Activated CD4-positive, alpha-beta T cell treated with anti-CD3 and anti-CD28 coated beads for 48 hours (primary cell): ENCODE measurements at places on chromosomes 13 and 19.

- no peak for DNase-seq
Observed at GRCh38 chr13:58587183-58587582, 955.6 kb downstream of the PCDH17 start.

GRCh38 chr19:46755077-46755852 lies 9.0 kb upstream of the STRN4 start:
- DNase-seq: no peak

DNA sequence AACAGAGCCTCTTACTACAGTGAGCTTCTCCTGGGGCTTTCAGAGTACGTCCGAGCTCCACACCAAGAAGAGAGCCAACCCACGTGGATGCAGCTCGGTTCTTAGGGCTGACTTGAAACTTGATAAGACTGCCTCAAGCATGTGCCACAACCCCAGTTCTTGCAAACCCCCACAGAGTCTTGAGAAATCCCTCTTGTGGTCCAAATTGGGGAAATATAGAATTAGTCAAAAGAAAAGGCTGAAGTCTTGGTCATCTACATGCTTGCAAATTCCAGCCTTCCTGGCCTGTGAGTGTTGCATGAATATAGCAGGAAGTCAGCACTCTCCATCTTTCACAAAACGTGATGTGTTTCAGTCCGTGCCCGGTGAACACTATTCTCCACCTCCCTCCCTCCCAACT lies 95.2 kb downstream of the GGACT start:
- DNase-seq: no peak

DNA sequence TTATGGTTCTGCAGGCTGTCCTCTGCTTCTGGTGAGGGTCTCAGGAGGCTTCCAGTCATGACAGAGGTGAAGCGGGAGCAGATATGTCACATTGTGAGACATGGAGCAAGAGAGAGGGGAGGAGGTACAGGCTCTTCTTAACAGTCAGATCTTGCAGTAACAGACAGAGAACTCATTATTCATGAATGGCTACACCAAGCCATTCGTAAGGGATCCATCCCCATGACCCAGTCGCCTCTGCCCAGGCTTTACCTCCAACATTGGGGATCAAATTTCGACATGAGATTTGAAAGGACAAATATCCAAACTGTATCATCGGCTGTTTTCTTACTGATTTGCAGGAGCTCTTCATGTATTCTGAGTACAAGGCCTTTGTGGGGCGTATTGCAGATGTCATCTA lies 21.7 kb downstream of the ZNF507 start:
- DNase-seq: no peak

GRCh38 chr13:111370570-111371535 lies 50.4 kb downstream of the TEX29 start:
- no peak for DNase-seq

DNA sequence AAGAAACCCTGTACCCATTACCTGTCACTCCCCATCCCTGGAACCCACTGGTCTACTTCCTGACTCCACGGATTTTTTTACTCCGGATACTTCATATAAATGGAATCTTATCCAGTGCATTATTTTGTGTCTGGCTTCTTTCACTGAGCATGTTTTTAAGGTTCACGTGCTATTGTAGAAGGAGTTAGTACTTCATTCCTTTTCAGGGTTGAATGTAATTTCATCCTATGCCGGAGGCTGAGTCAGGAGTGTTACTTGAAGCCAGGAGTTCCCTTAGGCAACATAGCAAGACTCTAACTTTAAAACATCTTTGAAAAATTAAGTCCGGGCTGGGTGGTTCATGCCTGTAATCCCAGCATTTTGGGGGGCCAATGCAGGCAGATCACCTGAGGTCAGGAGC lies 17.9 kb upstream of the ELAVL1 start:
- no peak for DNase-seq

DNA sequence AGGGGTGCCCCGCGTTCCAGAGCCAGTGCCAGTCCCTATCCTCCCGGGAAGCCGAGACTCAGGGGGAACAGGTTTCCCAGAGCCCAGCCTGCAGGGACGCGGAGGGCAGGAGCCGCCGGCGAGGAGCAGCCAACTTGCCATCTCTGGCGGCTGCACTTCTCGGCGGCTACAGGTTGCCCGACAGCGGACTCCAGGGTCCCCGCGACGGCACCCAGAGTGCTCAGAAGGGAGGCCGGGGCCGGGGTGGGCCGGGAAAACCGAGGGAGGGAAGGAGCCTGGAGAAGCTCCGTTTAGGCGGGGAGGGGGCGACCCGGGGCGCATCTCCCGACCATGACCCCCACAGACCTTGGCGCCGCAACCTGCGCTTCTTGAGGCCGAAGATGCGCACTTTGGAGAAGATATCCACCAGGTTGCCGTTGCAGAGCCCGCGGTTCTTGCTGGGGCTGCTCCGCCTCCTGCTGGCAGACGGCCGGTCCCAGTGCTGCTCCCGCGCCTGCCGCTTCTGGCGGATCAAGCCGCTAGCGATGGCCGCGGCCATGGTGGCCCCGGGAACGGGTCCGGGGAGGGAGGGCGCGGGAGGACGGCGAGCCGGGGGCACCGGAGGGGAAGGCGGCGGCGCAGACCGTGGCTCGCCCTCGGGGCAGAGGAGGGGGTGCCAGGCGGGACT lies 463.8 kb downstream of the ITGBL1 start:
- DNase-seq: peak; percentile 19
